ENCODE measurements at places on chromosomes 3 and 15. TPM values are rescaled to one million over a fixed set of nuclear protein-coding genes. Genes with fewer than 3 reads are reported as not detected.

Gene DISP2
- total RNA-seq = 0.17 TPM

Gene PLA2G4D
- total RNA-seq = not detected

Gene HTR3C
- not detected for total RNA-seq

Gene ARGFX
- total RNA-seq = not detected

Gene ALG1L2
- not detected for total RNA-seq

Gene KCNH8
- total RNA-seq = not detected

Gene COL8A1
- 133 TPM for total RNA-seq

Measured in smooth muscle cell of the pulmonary artery (primary cell).